ENCODE measurements at places on chromosomes 11 and 22.
A peak's percentile ranks its signal among the peaks of the same experiment; 100 is the strongest.

DNA sequence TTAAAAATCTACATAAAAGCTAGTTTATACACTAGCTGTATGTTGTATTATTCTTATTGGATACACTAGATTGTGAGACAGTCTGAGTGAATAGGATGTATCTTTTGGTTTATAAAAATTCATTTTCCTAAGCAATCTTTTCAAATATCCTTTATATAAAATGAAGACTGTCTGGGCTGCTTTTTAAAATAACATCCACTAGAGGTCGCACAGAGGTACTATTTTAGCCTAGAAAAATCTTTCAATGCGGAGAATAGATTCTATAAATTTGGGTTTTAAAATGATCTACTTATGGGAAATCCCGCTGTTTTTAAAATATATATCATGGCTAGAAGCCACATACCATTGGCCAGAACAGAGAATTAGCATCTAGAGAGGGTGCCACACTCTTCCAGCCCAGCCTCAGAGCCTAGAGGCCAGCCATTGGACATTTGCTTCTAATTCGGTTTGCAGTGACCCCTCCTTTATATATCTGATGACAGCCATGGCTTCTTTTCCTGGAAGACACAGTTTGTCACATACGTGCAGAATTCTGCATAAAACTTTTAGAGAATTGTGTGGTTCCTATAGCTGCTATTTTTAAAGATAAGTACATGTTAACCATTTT is 7.3 kb downstream of the C11orf97 start:
- DNase-seq, result no peak

- DNase-seq, result no peak
Measured at GRCh38 chr11:19929655-19930054, 217.0 kb downstream of the NAV2 start.

- no peak for DNase-seq
Measured at GRCh38 chr22:43731988-43732387, 80.1 kb downstream of the EFCAB6 start.

DNA sequence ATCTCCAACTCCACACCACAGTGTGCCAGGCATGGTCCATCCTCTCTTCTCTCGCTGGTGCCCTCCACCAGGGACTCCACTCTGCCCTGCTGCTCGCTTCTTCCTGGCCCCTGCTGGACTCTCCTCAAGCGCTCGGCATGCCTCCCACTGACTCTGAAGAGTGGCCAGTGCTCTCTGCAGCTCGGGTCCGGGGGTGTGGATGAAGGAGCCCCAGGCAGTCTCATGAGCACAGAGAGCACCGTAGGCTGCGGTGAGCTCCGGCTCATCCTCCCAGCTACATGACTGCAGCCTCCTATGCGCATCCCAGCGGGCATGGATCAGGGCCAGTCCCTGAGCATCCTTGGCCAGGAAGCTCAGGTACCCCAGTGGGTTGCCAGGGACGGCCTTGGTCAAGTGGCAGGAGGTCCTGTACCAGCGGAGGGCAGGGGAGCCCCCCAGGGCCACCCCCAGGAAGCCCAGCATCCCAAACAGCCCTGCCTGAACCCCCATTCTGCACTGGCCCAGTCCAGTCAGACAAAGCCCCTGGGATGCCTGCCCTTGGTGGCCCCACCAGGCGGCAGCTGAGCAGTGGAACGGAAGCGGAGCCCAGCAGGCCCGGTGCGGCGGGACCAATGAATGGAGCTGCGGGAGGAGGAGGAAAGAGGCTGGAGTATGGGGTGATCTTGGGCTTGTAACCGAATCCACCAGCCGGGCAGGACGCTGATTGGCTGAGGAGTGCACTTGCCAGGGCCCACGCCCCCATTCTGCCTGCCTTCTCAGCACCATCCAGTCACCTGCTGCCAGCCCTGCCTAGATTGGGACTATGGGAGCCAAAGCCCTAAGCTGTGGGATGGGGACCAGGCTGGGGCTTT is at the start of gene PLA2G3:
PLA2G3 (minus strand) TSS at position 643 of the 851 bp plus-strand sequence; CDS start at position 489, 154 bp downstream.
- DNase-seq, result peak; percentile 97

Measured in iPS DF 6.9 (cell line).